ENCODE measurements at places on chromosomes 13 and 19. TPM values are rescaled to one million over a fixed set of nuclear protein-coding genes. Genes with fewer than 3 reads are reported as not detected.

Gene CNN1
- polyA plus RNA-seq = 13.0 TPM

Gene KRTDAP
- not detected for polyA plus RNA-seq

Gene NAPSA
- 4.5 TPM for polyA plus RNA-seq

Gene HRC
- 0.07 TPM for polyA plus RNA-seq

Gene PPP2R1A
- polyA plus RNA-seq = 81.1 TPM

Gene RFXAP
- 5.0 TPM for polyA plus RNA-seq

Gene SNRPD2
- polyA plus RNA-seq = 587 TPM

Gene AMER2
- not detected for polyA plus RNA-seq

Gene NUFIP1
- 2.8 TPM for polyA plus RNA-seq

Gene FXYD3
- 1.5 TPM for polyA plus RNA-seq

Gene LILRB4
- 12.0 TPM for polyA plus RNA-seq

Gene ZNF418
- 4.7 TPM for polyA plus RNA-seq

Gene DKKL1
- polyA plus RNA-seq = not detected

Gene SELENOV
- polyA plus RNA-seq = not detected

Gene LCP1
- polyA plus RNA-seq = 155 TPM

Gene SAE1
- 43.9 TPM for polyA plus RNA-seq

Gene TEKTIP1
- polyA plus RNA-seq = 1.2 TPM

Gene KCNN4
- polyA plus RNA-seq = 77.6 TPM

Gene PNMA8B
- 1.2 TPM for polyA plus RNA-seq

Gene FCAR
- polyA plus RNA-seq = 1.1 TPM

Gene CGB2
- not detected for polyA plus RNA-seq

Gene ZNF570
- 1.6 TPM for polyA plus RNA-seq

Gene CEACAM16
- not detected for polyA plus RNA-seq

Gene FPR3
- 3.9 TPM for polyA plus RNA-seq

Gene SMIM44
- polyA plus RNA-seq = not detected

Gene ZSWIM4
- 1.5 TPM for polyA plus RNA-seq

Gene ZIC2
- not detected for polyA plus RNA-seq

Gene RAB3A
- polyA plus RNA-seq = 0.72 TPM

Gene BICRA
- polyA plus RNA-seq = 10.2 TPM

All from spleen (tissue), 13 donors.